Frontal cortex (tissue), 4 donors: ENCODE measurements at places on chromosomes 1 and 21. TPM values are rescaled to one million over a fixed set of nuclear protein-coding genes. Genes with fewer than 3 reads are reported as not detected.

Gene NPHS2
- total RNA-seq: not detected

Gene WNT9A
- 1.2 TPM for total RNA-seq

Gene TMEM82
- not detected for total RNA-seq

Gene PDZK1IP1
- not detected for total RNA-seq

Gene LRRIQ3
- total RNA-seq: 0.82 TPM

Gene PLA2G2A
- total RNA-seq: not detected

Gene SLC1A7
- not detected for total RNA-seq

Gene C1orf226
- 0.82 TPM for total RNA-seq

Gene LRRN2
- 7.7 TPM for total RNA-seq

Gene AMY1B
- not detected for total RNA-seq

Gene LAMC2
- total RNA-seq: 2.0 TPM

Gene CFAP107
- total RNA-seq: under 0.01 TPM

Gene ANKRD65
- total RNA-seq: 1.2 TPM

Gene MMEL1
- total RNA-seq: 7.3 TPM

Gene SLC44A3
- 1.2 TPM for total RNA-seq

Gene CNR2
- not detected for total RNA-seq

Gene HPDL
- 1.6 TPM for total RNA-seq

Gene TIE1
- 6.9 TPM for total RNA-seq

Gene IER5
- total RNA-seq: 22.0 TPM

Gene RAB3B
- total RNA-seq: 7.7 TPM

Gene CAPZA1
- 90.9 TPM for total RNA-seq

Gene GNPAT
- total RNA-seq: 68.5 TPM

Gene PRAMEF18
- not detected for total RNA-seq
